ENCODE measurements at places on chromosomes 5 and 9. TPM values are rescaled to one million over a fixed set of nuclear protein-coding genes. Genes with fewer than 3 reads are reported as not detected.

DNA sequence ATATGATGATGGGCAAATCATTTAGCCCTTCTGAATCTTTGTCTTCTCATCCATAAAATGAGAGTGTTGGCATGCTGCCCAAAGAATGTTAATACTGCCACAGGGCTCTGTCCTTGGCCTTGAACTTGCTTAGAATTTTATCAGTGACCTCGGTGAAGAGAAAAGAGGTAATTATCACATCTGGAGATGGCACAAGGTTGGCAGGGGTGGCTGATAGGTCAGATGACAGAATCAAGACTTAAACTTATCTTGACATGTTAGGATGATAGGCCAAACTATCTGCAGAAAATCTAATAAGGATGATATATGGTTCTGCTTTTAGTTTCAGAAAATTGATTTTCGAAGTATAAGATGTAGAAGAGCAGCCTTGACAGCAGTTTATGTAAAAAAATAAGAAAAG, 599.1 kb upstream of the CLINT1 start:
- DNase-seq = no peak
- no peaks in the 10 kb centered on the region for H3K4me1 ChIP-seq
- H3K4me3 ChIP-seq = no peak overlapping the region
- no peaks in the 10 kb centered on the region for H3K27me3 ChIP-seq

GRCh38 chr9:27743490-27743889, 170.2 kb upstream of the C9orf72 start:
- no peaks in the 10 kb centered on the region for H3K36me3 ChIP-seq
- no peak overlapping the region for H3K27ac ChIP-seq

GRCh38 chr5:57434227-57434640, 48.4 kb downstream of the ACTBL2 start:
- peaks cover 2% of the 10 kb centered on the region for H3K27me3 ChIP-seq
- no peaks in the 10 kb centered on the region for H3K36me3 ChIP-seq
- no peak overlapping the region for H3K4me3 ChIP-seq
- H3K27ac ChIP-seq = no peak overlapping the region

DNA sequence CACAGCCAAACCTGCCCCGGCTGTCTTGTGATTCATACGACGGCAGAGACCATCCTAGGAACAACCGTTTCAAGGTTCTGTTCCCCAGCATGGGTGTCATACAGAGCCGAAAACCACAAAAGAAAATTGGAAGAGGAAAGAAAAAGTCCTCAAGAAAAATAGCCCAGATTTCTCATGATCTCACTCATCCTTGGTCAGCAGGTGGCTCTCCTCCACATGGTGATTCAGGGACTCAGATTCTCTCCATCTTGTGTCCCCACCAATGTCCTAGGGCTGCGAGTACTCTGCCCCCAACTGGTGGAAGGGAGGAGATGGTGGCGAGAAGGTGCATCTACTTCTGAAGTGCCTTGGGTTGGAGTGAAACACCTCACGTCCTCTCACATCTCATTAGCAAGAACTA, 25.6 kb downstream of the PDZD2 start:
- peaks cover 3% of the 10 kb centered on the region for H3K27me3 ChIP-seq
- DNase-seq = peak; percentile 31
- H3K4me1 ChIP-seq = no peaks in the 10 kb centered on the region
- no peak overlapping the region for H3K27ac ChIP-seq
- no peaks in the 10 kb centered on the region for H3K36me3 ChIP-seq
- no peak overlapping the region for H3K4me3 ChIP-seq

- peaks cover 2% of the 10 kb centered on the region for H3K4me1 ChIP-seq
- no peaks in the 10 kb centered on the region for H3K27me3 ChIP-seq
- H3K27ac ChIP-seq = no peak overlapping the region
- no peaks in the 10 kb centered on the region for H3K36me3 ChIP-seq
- H3K4me3 ChIP-seq = no peak overlapping the region
Measured at GRCh38 chr9:96509848-96510247, 59.9 kb downstream of the HABP4 start.

- H3K36me3 ChIP-seq = no peaks in the 10 kb centered on the region
- no peak overlapping the region for H3K27ac ChIP-seq
Measured at GRCh38 chr5:112552791-112553190, 133.7 kb upstream of the EPB41L4A start.

- peaks cover 3% of the 10 kb centered on the region for H3K4me1 ChIP-seq
- no peak overlapping the region for H3K4me3 ChIP-seq
- H3K36me3 ChIP-seq = no peaks in the 10 kb centered on the region
- DNase-seq = no peak
Measured at GRCh38 chr5:139880416-139881142, 85.0 kb downstream of the PSD2 start.

- H3K4me3 ChIP-seq = no peak overlapping the region
- H3K27me3 ChIP-seq = peaks cover 21% of the 10 kb centered on the region
- no peak for DNase-seq
- H3K4me1 ChIP-seq = peaks cover 10% of the 10 kb centered on the region
- no peak overlapping the region for H3K27ac ChIP-seq
Measured at GRCh38 chr9:109475526-109475925, 22.6 kb downstream of the PTPN3 start.

- H3K27me3 ChIP-seq = no peaks in the 10 kb centered on the region
- H3K4me3 ChIP-seq = no peak overlapping the region
- no peak for DNase-seq
- no peaks in the 10 kb centered on the region for H3K36me3 ChIP-seq
Measured at GRCh38 chr5:103522586-103522985, 40.0 kb downstream of the NUDT12 start.

- no peaks in the 10 kb centered on the region for H3K36me3 ChIP-seq
- no peaks in the 10 kb centered on the region for H3K27me3 ChIP-seq
- H3K4me3 ChIP-seq = no peak overlapping the region
- no peak overlapping the region for H3K27ac ChIP-seq
- H3K4me1 ChIP-seq = no peaks in the 10 kb centered on the region
- DNase-seq = no peak
Measured at GRCh38 chr9:7844242-7844641, 44.7 kb upstream of the DMAC1 start.

DNA sequence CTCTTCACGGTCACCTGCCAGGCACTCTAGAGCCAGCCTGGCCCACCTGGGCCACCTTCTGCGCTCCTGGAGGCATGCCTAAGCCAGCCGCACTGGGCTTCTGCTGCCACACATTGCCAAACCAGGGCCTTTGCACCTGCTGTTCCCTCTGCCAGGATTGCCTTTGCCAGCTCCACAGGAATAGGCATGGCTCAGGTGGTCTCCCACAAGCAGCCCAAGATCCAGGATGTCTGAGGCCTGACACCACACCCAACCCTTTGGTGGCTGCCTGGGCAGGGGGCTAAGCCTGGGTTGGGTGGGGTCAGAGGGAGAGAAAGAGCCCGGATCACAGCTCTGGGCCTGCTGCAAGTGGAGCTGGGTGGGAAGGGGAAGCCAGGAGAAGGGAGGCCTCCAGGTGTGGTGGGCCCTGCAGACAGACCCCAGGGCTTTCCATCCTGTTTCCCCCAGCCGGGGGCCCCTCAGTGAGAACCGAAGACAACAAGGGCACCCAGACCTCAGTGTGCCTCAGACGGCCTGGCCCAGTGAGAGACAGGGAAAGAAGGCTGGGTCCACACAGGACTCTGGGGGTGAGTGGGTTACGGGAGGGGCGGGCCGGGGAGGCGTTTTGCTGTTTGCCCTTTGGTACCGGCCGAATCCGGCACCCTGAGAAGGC, 672 bp upstream of the SUSD3 start:
- DNase-seq = no peak
- peaks cover 50% of the 10 kb centered on the region for H3K4me1 ChIP-seq
- peak overlapping the region; percentile 48 for H3K4me3 ChIP-seq
- peaks cover 13% of the 10 kb centered on the region for H3K36me3 ChIP-seq
- H3K27ac ChIP-seq = peak overlapping the region; percentile 77

DNA sequence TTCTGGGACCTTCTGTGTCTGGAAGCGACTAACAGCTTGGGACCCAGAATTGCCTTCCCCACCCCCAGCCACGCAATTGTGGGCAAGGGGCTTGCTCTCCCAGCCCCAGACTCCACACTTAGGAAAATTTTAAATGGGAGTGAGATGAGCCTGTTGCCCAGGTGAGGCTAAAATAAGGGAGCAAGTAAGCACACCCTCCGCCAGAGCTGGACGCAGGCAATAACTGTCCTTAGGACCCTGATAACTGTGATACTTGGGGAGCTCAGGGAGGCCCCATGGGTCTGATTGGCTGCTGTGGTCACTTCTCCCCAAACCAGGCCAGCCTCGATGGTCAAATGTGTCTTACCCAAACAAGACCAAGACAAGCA, 13.3 kb downstream of the ABO start:
- H3K27me3 ChIP-seq = peaks cover 3% of the 10 kb centered on the region
- no peak overlapping the region for H3K4me3 ChIP-seq
- DNase-seq = no peak
- no peak overlapping the region for H3K27ac ChIP-seq
- no peaks in the 10 kb centered on the region for H3K36me3 ChIP-seq

GRCh38 chr5:1448511-1449011, 3.3 kb upstream of the SLC6A3 start:
- no peak overlapping the region for H3K4me3 ChIP-seq
- H3K27ac ChIP-seq = no peak overlapping the region
- peak; percentile 57 for DNase-seq
- H3K4me1 ChIP-seq = peaks cover 28% of the 10 kb centered on the region

- no peaks in the 10 kb centered on the region for H3K36me3 ChIP-seq
- peaks cover 5% of the 10 kb centered on the region for H3K4me1 ChIP-seq
- DNase-seq = no peak
- no peak overlapping the region for H3K27ac ChIP-seq
Measured at GRCh38 chr5:107294211-107294550, 376.6 kb downstream of the EFNA5 start.

DNA sequence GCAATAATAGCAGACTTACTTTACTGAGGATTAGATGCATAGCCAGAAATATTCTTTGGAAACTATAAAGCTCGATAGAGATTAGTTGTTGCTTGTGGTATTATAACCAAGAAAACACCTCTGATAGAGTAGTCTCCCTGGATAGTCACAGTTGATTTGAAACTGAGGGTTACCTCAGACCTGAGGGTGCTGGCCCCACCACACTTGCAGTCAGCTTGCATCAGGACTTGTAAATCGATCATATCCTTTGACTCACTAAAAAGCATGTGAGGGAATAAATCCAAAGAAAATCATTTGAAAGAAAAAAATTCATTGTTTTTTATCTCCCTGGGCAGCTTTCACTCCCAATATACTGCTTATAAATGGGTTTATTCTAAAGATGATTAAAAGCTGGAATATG, 39.4 kb downstream of the GALNT12 start:
- H3K4me1 ChIP-seq = peaks cover 8% of the 10 kb centered on the region
- no peak for DNase-seq
- H3K4me3 ChIP-seq = no peak overlapping the region
- H3K36me3 ChIP-seq = peaks cover 4% of the 10 kb centered on the region
- H3K27ac ChIP-seq = no peak overlapping the region

- H3K4me3 ChIP-seq = no peak overlapping the region
- H3K27ac ChIP-seq = no peak overlapping the region
Measured at GRCh38 chr9:94619026-94619425, 20.3 kb downstream of the FBP1 start.

DNA sequence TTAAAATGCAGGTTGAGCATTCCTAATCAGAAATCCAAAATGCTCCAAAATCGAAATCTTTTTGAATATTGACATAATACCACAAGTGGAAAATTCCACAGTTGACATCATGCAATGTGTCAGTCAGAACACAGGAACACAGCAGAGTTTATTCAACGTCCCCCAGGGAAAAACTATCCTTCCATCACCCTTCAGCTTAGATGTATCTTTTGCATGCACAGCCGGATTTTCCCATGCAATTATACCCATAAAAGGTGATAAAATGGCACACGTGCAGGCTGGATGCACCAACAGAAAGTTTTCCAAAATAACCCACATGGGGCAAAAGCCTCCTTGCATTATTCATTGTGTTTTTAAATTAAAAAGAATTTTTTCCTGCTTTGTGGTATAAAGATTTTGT, 71.2 kb downstream of the RAB24 start:
- no peak overlapping the region for H3K4me3 ChIP-seq
- peaks cover 8% of the 10 kb centered on the region for H3K4me1 ChIP-seq
- DNase-seq = no peak
- H3K27ac ChIP-seq = peak overlapping the region; percentile 17
- H3K36me3 ChIP-seq = peaks cover 16% of the 10 kb centered on the region

DNA sequence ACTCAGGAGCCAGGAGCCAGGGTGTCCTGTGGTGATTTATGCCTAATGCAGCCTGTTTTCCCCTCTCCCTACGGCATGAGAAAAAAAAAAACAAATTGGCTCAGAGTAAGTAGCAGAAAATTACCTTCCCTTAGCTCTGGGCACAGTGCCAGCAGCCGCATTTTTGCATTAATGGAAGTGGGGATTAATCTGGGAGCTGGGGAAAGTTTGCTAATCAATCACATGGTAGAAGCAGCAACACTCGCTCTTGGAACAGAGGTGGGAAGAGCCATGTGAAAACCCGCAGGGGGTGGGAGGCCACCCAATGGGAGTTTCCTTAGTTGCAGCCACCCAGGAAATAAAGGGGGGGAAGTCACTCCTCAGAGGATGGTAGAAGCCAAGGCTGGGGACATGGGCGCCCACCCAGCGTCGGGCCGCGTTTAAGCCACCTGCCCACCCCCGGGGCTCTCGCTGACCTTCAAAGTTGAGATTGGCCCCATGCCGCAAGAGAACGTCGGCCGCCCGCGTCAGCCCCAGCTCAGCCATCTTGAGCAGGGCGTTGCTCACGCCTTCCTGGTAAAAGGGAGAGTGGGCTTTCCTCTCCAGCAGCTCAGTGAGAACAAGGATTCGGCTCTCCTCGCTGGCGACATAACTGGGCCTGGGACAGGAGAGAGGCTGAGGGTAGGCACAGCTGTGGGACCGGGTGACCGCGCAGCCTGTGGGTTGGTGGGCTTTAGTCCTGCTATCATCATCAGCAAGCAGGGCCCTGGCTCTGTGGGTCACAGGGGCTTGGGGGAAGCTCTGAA, 1.7 kb downstream of the ASB6 start:
- peaks cover 18% of the 10 kb centered on the region for H3K4me1 ChIP-seq
- peak overlapping the region; percentile 49 for H3K27ac ChIP-seq
- peak overlapping the region; percentile 87 for H3K4me3 ChIP-seq
- H3K27me3 ChIP-seq = no peaks in the 10 kb centered on the region
- DNase-seq = no peak

GRCh38 chr5:71977311-71977710, 130.0 kb upstream of the MAP1B start:
- no peak overlapping the region for H3K27ac ChIP-seq
- no peak overlapping the region for H3K4me3 ChIP-seq
- peaks cover 2% of the 10 kb centered on the region for H3K27me3 ChIP-seq

DNA sequence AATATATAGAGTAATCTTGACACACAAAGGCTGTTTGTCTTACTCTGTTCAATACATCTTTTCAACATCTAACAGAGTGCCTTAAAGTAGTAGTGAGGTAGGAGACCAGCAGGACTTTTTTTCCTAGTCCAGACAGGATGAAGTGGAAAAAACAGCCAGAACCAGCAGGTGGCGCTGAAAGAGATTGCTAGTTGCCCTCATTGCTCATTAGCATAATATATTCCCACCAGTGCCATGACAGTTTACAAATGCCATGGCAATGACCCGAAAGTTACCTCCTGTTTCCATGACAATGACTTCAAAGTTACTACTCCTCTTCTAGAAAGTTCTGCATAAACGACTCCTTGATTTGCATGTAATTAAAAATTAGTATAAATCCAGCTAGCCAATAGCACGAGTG, 387.4 kb downstream of the ACTL7B start:
- H3K27ac ChIP-seq = no peak overlapping the region
- H3K36me3 ChIP-seq = no peaks in the 10 kb centered on the region
- peak; percentile 64 for DNase-seq
- H3K27me3 ChIP-seq = no peaks in the 10 kb centered on the region
- no peak overlapping the region for H3K4me3 ChIP-seq
- H3K4me1 ChIP-seq = no peaks in the 10 kb centered on the region

HAVCR1 gene
- total RNA-seq = 0.65 TPM

HMCN2 gene
- 0.05 TPM for total RNA-seq

EGFLAM gene
- total RNA-seq = not detected

PCDHGB4 gene
- 0.09 TPM for total RNA-seq

SPATA31C1 gene
- total RNA-seq = not detected

PCDHA12 gene
- total RNA-seq = not detected

TEK gene
- not detected for total RNA-seq

FAM151B gene
- total RNA-seq = 0.63 TPM

CSF1R gene
- 0.76 TPM for total RNA-seq

All from activated CD4-positive, alpha-beta T cell treated with anti-CD3 and anti-CD28 coated beads for 36 hours (primary cell).